Activated naive CD8-positive, alpha-beta T cell treated with anti-CD3 and anti-CD28 coated beads for 36 hours (primary cell): ENCODE measurements at places on chromosomes 12 and 14. TPM values are rescaled to one million over a fixed set of nuclear protein-coding genes. Genes with fewer than 3 reads are reported as not detected.

TBPL2 gene
- not detected for total RNA-seq

DNA sequence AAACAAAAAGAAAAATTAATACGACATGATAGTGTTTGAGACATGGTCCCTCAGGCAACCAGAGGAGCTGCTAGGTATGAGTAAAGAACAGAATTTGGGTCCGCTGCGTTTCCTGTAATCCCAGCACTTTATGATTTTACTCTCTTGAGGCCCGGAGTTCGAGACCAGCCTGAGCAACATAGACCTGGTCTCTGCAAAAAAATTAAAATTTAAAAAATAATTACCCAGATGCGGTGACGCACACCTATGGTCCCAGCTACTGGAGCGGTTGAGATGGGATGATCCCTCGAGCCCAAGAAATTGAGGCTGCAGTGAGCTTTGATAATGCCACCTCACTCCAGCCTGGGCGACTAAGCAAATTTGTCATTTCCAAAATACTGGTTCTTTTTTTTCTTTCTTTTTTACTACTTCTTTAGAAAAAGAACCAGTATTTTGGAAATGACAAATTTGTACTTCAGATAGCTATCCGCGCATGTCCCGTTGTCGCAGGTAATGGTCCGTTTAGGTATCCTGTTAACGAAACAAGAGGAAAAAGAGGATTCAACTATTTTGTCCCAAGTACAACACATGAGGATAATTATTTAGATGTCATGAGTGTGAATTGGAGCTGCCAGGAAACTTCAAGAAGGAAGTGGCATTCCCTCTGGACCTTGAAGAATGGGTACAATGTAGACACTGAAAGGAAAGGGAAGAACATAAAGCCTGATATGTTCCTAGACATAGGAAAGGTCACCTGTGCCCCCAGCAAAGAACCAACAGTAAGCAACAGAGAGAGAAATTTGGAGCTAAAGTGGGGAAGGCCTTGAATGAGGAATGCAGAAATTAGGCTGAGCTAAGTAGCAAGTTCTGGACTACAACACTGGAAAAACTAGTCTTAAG lies 1.2 kb upstream of the HECTD1 start:
- DNase-seq, result peak; percentile 37

DNA sequence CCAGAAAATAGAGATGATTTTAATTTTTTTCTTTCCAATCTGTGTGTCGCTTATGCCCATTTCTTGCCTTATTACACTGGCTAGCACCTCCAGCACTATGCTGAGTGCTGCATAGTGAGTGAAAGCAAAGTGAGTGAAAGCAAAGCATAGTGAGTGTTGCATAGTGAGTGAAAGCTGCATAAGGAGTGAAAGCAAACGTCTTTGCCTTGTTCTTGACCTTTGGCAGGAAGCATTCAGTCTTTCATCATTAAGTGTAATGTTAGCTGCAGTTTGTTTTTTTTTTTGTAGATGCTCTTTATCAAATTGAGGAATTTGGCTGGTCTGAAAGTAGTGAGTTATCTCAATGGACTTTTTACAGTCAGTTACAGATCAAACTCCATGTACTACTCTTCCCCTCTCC lies 6.9 kb upstream of the CORO1C start:
- DNase-seq, result no peak

DNA sequence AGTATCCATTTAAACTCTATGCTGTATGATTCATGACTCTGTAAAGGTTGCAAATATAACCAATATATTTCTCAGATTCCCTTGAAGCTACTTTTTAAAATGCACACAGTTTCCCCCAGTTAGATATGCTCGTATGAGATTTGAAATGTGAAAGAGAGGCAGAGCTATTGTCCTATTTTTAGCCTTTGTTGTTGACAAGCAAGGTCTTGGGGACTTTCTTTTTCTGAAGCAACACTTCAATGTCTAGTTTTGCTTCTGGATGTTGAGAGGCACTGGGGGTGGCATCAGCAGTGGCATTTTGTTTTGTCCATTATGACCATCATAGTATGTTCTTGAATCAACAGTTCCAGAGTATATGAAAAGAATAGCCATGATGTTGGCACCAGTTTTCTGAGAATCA lies 63.4 kb downstream of the ASCL1 start:
- no peak for DNase-seq

- no peak for DNase-seq
Measured at GRCh38 chr12:103731539-103731938, 109.5 kb downstream of the NT5DC3 start.

GRCh38 chr14:58876608-58877007 lies 238.8 kb downstream of the DACT1 start:
- DNase-seq, result no peak
